ENCODE measurements at places on chromosomes 2 and 18. TPM values are rescaled to one million over a fixed set of nuclear protein-coding genes. Genes with fewer than 3 reads are reported as not detected.

The INO80B gene
- 14.9 TPM for total RNA-seq

The REG3A gene
- not detected for total RNA-seq

The SLC8A1 gene
- total RNA-seq: 109 TPM

The ABCA12 gene
- under 0.01 TPM for total RNA-seq

The KCNF1 gene
- total RNA-seq: 2.6 TPM

The EPB41L3 gene
- 37.0 TPM for total RNA-seq

GRCh38 chr2:19685731-19686130 is 216.1 kb downstream of the TTC32 start:
- no peak for DNase-seq

DNA sequence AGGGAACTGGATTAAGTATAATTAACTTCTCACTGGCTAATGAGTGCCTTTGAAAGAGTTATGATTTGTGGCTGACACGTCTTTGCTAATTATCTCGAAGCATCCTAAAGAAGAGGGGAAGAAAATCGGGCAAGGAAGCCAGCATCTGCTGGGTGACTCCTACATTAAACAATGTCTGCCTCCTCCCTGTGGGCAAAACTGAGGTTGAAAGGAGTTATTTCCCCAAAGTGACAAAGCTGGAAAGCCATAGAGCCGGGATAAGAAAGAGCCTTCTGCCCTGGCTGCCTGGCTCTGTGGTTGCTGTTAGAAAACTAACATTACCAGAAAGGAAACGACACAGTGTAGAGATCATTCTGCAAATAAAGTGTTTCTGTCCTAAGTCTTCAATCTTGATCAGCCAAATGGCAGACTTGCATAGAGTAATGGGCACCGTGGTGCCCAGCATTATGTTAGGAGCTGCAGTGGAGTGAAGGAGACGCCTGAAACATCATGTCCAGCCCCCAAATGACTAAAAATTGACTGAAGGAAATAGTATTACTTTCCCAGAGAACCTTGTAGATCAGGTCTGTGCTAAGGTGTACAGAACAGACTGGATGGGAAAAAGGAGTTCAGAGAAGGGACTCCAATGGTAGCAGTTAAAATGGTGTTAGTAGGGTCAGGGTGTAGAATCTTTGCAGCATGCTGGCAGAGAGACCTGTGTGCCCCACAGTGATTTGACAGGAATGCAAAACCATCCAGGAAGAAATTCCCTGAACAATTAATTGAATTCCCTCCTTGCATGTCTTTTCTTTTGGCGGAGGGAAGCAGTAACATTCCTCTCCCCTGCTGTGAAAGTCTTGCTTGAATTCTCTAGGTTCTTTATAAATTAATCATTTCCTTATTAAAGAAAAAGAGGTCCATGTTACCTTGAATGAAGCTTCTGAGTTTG is 44.4 kb downstream of the ALPK2 start:
- DNase-seq: peak; percentile 90

GRCh38 chr2:180554330-180554729 is 426.1 kb upstream of the UBE2E3 start:
- DNase-seq: peak; percentile 6

GRCh38 chr2:88307817-88308216 is 137.7 kb downstream of the THNSL2 start:
- no peak for DNase-seq

GRCh38 chr2:43274721-43275120 is 48.3 kb upstream of the ZFP36L2 start:
- no peak for DNase-seq

GRCh38 chr2:97691166-97691565 is 21.7 kb downstream of the C2orf92 start:
- DNase-seq: no peak

DNA sequence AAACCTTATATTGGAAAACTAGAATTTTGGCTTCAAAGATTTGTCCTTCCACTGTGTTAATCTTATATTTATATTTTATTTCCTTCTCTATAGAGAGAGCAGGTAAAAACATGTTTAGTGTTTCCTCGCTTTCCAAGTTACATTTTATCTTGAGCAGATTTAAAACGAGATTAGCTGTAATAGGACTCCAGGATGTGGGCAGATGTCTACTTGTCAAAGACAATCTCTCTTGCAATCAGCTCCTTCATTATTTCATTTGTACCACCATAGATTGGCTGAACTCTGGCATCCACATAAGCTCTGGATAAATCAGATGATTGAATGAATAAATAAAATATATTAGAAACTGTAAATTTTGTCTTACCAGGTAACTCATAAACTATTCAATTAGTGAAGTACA is 17.5 kb upstream of the KANSL1L start:
- DNase-seq: no peak

Measured in fibroblast of lung (primary cell).